ENCODE measurements at places on chromosomes 3 and 15.

GRCh38 chr15:94256511-94256910 lies 25.1 kb downstream of the MCTP2 start:
- DNase-seq: no peak

- DNase-seq: no peak
Measured at GRCh38 chr3:60081381-60082095, 1031.7 kb upstream of the CFAP20DC start.

DNA sequence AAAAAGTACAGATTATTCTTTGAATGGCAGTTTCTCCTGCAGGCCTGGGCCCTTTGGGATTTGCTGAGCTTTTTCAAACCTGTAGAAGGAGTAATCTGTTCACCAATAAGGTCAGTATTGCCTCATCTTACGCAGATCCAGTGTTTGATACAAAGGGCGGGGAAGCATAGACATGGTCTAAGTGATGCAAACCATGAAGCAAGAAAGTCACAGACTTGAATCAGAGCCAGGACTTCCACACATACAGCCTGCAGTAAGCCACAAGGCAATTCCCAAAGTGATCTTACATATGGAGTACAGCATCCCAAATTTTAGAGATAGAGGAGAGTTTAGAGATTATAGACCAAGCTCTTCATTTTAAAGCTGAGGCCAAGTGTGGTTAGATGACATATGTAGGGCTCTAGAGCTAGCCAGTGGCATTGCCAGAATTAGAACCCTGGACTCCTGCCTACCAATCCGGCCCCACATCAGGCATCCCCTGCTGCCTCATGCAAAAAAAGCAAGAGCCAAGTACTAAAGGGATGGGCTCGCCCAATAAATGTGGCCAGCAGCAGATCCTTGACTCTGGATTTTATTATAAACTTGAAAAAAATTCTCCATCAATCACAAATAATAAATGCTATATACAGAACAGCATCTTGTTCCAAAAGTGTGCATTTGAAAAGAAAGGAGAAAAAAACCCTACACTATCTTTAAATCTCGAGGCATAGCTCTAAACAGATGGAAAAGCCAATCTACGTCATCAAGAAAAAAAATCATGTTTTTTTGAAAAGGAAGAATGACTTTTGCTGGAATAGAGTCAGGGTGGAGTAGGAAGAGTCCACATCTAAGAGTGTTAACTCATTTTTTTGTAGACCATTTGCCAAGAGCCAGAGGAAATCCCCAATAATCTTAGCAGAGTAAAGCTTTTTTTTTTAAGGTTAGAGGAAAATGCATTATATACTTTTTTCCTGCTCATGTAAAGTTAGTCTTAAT lies 24.0 kb downstream of the ABI3BP start:
- no peak for DNase-seq

- DNase-seq: no peak
Measured at GRCh38 chr3:31530960-31531335, 1.8 kb upstream of the STT3B start.

GRCh38 chr3:182028081-182028480 lies 316.4 kb downstream of the SOX2 start:
- DNase-seq: no peak

GRCh38 chr3:55330355-55330754 lies 156.8 kb downstream of the WNT5A start:
- DNase-seq: no peak

- no peak for DNase-seq
Measured at GRCh38 chr3:163508206-163508605, 1570.1 kb downstream of the SI start.

GRCh38 chr3:18559331-18559842 lies 134.2 kb upstream of the SATB1 start:
- DNase-seq: peak; percentile 9

- DNase-seq: no peak
Measured at GRCh38 chr3:33312361-33312760, 35.1 kb downstream of the FBXL2 start.

DNA sequence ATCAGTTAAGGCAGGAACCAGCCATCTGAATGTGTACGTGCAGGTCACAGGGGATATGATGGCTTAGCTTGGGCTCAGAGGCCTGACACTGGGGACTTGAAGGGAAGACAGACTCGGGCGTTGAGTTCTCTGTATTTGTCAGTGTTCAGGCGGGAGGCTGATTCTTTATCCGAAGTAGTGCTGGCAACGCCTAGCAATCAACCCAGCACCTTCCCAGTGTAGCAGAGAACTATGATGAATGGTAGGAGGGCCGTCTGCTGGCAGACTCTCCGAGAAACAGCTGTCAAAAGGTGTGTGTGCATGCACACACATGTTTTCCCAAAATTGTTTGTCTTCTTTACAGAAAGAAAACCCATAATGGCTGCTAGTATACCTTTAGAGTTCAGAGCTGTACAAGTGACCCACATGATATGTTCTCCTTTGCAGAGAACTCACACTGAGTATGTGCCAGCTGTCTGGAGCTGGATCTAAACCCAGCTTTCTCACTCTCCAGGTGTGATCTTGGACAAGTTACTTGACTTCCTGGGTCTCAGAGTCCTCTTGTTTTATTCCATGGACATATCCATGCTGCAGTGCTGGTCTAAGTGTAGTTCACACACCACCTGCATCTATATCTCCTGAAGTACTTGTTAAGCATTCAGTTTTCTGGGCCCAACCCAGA lies 74.5 kb upstream of the LARS2 start:
- DNase-seq: no peak

GRCh38 chr3:188729422-188729821 lies 442.3 kb upstream of the TPRG1 start:
- no peak for DNase-seq

GRCh38 chr15:96327155-96327741 lies 3.3 kb upstream of the NR2F2 start:
- no peak for DNase-seq

DNA sequence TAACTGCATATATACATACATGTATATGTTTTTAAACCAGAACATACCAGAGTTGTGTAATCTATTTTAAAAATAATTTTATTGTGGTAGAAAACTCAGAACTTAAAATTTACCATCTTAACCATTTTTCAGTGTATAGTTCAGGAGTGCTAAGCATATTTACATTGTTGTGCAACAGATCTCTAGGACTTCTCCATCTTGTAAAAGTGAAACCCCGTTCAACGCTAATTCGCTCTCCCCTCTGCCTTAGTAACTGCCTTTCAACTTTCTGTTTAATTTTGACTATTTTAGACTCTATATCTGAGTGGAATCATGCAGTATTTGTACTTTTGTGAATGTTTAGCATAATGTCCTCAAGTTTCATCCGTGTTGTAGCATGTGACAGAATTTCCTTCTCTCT lies 51.8 kb upstream of the SSR3 start:
- no peak for DNase-seq

GRCh38 chr3:45779746-45780735 lies 16.3 kb downstream of the SLC6A20 start:
- no peak for DNase-seq

DNA sequence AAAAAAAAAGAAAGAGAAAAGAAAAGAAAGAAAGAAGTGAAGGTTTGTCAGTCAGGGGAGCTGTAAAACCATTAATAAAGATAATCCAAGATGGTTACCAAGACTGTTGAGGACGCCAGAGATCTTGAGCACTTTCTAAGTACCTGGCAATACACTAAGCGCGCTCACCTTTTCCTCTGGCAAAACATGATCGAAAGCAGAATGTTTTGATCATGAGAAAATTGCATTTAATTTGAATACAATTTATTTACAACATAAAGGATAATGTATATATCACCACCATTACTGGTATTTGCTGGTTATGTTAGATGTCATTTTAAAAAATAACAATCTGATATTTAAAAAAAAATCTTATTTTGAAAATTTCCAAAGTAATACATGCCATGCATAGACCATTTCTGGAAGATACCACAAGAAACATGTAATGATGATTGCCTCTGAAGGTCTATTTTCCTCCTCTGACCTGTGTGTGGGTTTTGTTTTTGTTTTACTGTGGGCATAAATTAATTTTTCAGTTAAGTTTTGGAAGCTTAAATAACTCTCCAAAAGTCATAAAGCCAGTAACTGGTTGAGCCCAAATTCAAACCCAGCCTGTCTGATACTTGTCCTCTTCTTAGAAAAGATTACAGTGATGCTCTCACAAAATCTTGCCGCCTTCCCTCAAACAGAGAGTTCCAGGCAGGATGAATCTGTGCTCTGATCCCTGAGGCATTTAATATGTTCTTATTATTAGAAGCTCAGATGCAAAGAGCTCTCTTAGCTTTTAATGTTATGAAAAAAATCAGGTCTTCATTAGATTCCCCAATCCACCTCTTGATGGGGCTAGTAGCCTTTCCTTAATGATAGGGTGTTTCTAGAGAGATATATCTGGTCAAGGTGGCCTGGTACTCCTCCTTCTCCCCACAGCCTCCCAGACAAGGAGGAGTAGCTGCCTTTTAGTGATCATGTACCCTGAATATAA lies 2.0 kb downstream of the B2M start:
- no peak for DNase-seq

GRCh38 chr3:25483456-25483855 lies 55.4 kb downstream of the RARB start:
- DNase-seq: no peak

- no peak for DNase-seq
Measured at GRCh38 chr15:77514641-77515402, 94.1 kb downstream of the HMG20A start.

DNA sequence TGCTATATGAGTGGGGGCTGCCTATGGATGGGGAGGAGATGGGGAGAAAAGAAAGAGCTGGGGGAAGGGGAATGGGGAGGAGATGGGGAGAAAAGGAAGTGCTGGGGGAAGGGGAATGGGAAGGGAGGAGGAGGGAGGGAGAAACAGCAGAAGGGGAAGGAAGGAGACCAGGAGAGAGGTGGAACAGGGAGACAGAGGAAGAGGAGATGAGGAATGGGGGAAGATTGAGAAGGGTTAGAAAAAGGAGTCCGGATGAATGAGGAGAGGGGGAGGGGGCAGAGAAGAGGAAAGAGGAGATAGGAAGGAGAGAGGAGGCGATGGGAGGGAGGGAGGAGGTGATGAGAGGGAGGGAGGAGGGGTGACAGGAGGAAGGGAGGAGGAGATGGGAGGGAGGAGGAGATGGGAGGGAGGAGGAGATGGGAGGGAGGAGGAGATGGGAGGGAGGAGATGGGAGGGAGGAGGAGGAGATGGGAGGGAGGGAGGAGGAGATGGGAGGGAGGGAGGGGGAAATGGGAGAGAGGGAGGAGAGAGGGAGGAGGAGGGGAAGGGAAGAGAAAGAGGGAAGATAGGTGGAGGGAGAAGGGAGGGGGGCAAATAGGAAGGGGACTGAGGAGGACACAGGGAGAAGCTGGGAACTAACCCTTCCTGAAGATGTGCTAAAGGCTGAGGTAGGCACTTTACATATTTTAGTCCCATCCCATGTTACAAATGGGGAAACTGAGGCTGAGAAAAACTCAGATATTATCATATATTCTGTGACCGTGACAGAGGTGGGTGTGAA lies 6.6 kb upstream of the BCL2L10 start:
- DNase-seq: no peak

DNA sequence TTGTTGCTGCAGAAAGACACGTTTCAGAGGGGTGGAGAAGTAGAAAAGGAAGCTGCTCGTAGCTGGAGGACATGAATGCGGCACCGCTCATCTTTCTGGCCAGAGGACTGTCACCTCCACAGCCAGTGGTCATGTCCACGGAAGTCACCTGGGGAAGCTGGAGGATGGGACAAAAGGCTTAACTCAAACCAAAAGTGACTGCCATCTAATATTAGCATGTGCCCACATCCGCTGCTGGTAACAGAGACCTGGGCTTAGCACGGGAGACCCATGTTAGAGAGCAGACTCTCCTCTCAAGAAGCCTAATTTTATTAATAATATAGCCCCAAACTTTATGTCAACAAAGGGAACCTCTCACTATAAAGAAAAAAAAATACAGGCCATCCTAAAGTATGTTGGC lies 5.9 kb downstream of the MEX3B start:
- DNase-seq: no peak

DNA sequence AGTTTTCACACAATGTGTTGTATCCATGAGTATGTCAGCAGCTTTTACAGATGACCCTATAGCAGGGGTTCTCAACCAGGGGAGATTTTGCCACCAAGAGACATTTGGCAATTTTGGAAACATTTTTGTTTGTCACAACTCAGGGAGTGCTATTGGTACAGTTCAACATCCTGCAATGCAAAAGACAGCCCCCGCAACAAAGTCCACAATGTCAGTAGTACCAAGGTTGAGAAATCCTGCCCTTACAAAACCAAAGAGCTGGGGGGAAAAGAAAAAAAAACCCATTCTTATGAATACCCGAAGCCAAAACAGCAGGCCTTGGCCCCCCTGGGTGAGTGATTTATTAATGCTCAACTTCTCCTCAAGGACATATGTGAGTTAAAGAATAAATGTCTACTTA lies 99.1 kb downstream of the LARS2 start:
- DNase-seq: no peak

DNA sequence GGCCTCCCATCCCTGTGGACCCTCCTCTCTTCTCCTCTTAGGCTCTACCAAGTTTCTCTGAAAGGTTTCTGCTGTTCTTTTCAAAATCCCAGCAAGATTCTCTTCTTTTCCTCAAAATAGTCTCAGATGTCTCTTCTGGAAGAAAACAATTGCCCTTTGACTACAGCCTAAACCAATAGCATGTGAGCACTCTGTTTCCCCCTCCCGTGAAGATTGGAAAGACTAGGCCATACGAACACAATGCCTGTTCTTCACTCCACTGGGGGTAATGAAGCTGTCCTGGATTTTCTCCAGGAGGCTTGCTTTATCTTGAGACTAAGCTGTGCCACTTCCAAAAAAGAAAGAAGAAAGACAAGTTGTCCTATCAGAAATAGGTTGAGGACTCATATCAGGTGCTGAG lies 178.7 kb upstream of the MCTP2 start:
- DNase-seq: no peak

GRCh38 chr3:111351334-111351733 lies 190.7 kb upstream of the CD96 start:
- no peak for DNase-seq

GRCh38 chr3:158713094-158713499 lies 19.2 kb downstream of the RARRES1 start:
- no peak for DNase-seq

GRCh38 chr3:157104928-157105652 lies 54.9 kb downstream of the CCNL1 start:
- DNase-seq: no peak

GRCh38 chr15:71592203-71592602 lies 218.2 kb upstream of the NR2E3 start:
- no peak for DNase-seq

- no peak for DNase-seq
Measured at GRCh38 chr15:31306426-31307269, 20.0 kb upstream of the KLF13 start.

DNA sequence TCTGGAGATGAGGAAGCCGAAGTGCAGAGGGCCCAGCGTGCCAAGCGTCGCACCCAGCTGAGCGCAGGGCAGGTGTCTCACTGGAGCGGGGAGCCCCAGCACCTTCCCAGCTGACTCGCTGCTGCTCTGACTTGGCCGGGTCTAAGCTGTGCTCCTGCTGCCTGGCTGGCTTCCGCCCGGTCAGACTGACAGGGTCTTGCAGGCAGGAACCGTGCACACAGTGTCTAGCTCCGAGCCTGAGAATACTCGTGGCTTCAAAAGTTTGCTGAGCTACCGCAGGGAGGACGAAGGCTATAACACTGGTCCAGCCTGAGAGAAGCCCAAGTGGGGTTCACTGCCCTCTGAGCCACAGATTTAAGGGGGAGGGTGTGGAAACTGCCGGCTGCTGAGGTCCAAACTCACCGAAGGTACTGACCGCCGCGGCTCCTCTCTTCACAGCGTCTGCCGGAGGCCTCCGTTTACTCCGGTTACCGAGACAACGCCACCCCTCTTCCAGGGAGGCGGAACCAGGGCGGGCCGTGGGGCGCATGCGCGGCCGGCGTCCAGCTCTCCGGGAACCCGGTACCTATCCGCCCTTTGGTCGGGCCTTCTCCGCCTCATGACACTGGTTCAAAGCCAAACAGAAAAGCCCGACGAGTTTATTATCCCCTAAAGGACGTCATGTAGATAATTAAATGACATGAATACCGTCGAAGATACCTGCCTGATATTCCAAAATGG lies at the start of gene CFAP44:
Gene CFAP44 (minus strand): TSS at position 443 of the 720 bp plus-strand sequence. CDS start 7,829 bp downstream, outside the sequence.
- no peak for DNase-seq

Measured in NCI-H446 (cell line).